ENCODE measurements at places on chromosomes 4 and X.

DNA sequence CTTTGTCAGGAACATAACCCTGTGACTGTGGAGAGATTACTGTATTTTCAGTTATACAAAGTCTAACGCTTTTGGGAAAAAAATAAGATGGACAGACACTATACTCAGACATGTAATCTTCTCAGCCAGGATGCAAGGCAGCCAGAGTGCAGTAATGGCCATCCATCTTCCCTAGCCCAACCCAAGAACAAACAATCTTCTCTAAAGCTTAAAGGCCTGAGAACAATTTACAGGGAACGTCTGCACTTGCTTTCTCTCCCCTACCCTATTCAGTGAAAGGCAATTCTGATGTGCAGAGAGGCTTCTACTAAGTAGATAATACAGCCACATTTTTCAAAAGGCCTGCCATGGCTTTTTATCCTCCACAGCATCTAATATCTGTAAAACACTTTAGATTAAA is 471.3 kb downstream of the FGF13 start:
- DNase-seq: no peak

DNA sequence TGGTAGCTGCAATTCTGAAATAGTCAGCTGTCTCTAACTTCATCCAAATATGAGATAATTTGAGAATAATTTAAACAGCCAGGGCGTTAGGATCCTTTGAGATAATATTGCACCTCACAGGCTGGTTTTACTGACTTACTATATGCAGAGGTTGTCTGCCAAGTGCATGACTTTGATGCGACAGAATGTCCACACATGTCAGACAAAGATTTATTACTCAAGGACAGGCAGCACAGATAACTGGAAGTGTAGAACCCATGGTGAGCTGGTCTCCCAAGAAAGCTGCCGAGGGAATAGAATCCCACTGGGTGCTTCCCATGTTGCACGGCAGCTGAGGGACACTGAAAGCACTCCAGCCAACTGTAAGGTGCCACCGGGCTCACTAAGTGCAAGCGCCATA is 166.2 kb upstream of the GALNTL6 start:
- DNase-seq: no peak

- DNase-seq: no peak
Measured at GRCh38 chr4:22719218-22719617, 26.5 kb downstream of the GBA3 start.

- no peak for DNase-seq
Measured at GRCh38 chr4:6200922-6201362, 593 bp upstream of the JAKMIP1 start.

- no peak for DNase-seq
Measured at GRCh38 chr4:19408490-19408889, 843.2 kb upstream of the SLIT2 start.

DNA sequence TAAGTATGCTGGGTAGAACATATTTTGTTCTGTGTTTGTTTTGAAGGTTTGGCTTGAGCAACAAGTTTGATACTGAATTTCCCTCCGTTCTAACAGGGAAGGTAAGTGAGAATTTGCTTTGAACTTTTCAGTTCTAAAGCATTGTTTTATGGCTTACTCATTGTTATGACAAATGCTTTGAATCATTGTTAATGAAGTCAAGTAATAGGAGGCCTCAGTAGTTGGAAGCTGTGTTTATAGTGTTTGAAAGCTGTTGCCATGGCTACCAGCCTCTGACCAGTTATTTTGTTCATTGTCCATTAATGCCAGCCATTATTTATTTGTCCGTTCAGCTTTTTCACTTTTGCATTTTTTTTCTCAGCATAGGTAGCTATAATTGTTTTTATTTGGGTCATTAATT is 14.4 kb downstream of the CHIC1 start:
- peak; percentile 53 for DNase-seq

DNA sequence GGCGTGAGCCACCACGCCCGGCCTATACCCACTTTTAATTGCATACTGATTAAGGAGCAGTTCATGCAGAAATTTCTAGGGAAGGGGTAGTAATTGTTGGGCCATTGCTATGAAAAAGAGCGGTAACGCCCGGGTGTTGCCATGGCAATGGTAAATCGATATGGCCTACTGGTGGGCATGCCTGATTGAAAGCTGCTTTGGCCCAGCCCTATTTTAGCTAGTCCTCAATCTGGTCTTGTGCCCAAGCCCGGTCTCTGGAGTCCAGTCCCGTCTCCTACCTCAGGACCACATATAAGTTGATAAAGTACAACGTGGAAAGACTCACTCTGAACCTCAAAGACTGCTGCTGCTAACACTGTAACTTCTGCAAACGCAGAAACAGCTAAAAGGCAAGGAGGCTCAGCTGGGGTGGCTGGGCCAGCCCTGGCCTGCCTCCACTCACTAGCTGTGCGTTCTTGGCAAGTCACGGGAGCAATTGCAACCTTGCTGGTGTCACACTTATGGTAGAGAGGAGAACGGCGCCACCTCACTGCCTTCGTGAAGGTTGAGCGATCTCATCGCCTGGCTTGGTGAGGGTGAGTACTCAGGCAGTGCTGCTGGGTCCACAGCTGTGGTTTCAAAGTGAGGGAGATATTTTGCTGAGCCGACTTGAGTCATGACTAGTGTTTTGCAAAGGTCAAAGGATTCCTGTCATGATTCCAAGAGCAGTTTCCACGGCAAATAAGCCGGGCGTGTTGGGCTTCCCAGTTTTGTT is 57.0 kb upstream of the GRPEL1 start:
- peak; percentile 87 for DNase-seq

GRCh38 chrX:19955306-19955705 is 35.6 kb downstream of the BCLAF3 start:
- no peak for DNase-seq

GRCh38 chr4:184694412-184694956 is 39.4 kb downstream of the CENPU start:
- DNase-seq: no peak

- DNase-seq: no peak
Measured at GRCh38 chr4:82123934-82124333, 249.9 kb downstream of the HNRNPD start.

- peak; percentile 35 for DNase-seq
Measured at GRCh38 chr4:185096032-185096653, 46.9 kb upstream of the SLC25A4 start.

DNA sequence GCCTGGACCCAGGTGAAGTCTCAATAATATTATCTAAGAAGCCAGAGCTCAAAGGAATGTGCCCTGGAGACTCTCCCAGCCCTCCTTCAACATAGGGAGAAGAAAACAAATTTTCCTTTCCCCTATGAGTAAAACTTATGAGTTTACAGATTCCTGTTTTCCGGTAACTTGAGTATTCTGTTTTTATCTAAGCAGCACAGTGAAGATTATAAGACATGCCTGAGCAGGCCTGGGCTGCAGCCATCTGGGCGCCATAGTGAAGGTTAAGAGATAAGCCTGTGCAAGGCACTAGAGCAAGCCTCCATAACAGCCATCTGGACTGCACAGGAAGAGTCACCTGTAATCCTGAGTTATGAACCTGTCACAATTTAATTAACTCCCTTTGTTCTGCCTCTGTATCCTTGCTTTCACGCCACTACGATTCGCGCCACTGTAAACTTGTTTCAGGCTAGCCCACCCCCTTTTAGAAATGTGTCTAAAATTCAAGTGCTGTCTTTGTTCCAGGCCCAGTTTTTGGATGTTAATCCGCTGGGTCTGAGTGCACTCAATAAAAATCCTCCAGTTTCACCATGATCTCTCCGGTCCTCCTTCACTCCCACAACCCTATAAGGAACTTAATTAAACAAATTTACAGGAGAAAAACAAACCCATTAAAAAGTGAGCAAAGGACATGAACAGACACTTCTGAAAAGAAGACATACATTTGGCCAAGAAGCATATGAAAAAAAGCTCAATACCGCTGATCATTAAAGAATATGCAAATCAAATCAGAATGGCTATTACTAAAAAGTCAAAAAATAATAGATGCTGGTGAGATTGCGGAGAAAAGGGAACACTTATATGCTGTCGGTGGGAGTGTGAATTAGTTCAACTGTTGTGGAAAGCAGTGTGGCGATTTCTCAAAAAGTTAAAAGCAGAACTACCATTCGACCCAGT is 189.5 kb downstream of the APBB2 start:
- DNase-seq: no peak

- DNase-seq: no peak
Measured at GRCh38 chrX:68942840-68943239, 114.0 kb downstream of the EFNB1 start.

DNA sequence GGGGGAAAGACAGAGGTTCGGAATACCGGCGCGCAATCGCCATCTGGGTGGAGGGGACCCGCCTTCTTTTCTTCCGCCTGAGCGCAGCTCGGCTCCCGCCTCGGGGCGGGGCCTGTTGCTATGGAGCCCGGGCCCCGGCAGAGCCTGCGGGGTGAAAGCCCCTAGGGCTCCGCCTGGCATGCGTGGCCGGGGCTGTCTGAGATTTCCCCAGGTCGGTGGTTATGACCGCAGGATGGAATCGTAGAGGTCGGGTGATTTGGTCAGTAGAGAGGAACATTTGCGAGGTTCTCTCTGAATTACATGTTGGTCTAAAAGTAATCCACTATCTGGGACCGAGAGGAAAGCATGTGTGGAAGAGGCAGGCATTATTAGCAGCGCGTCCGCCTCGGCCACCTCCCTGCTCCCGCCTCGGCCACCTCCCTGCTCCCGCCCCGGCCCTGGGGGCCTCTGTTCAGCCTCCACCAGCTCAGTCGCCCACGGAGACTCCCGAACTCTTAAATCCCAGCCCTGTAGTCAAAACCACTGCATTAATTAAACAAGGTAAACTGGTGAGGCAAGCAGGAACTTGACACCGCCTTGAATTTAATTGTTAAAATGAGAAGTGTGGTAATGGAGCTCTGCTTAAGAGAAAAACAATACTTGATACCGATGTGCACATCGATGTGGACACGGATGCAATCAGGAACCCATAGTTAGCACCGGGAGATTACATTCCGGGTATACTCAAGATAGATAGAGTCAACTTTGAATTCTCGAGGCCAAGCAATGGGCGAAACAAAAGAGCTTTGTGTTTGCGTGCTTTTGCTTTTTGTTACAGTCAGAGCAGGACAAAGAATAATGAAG is 45.2 kb downstream of the TRIM2 start:
- DNase-seq: peak; percentile 43

- no peak for DNase-seq
Measured at GRCh38 chr4:23923141-23923540, 33.3 kb upstream of the PPARGC1A start.

- no peak for DNase-seq
Measured at GRCh38 chr4:112386071-112386470, 88.9 kb downstream of the ALPK1 start.

DNA sequence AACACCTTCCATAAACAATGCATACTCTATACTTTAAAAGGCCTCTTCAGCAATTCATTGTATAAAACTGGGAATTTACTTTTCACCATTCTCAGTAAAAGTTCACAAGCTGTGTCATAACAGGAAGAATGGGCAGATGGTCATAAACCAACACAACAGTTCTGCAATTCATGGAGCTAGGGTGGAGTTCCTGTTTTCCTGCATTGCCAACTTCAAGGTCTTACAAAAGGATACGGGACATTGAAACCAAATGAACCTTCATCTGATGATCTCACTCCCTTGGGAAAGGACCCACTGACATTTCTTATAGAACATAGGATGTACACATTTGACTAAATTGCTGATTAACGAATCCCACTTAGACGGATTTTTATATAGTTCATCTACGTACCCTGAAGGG is 4.1 kb downstream of the KDR start:
- DNase-seq: no peak

DNA sequence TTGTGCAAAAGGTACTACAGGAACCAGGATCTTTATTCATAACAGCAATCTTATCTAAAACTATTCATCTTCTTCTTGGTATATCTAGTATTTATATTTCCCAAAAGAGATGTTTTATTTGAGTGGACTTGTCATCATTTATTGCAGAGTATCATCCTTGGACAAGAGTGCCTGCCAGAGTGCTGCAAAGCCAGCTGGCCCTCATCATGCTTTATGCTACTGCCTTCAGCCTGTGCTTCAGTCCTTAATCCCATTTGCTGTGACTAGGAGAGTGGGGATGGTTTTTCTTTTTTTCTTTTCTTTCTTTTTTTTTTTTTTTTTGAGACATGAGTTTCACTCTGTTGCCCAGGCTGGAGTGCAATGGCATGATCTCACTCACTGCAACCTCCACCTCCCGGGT is 33.5 kb upstream of the ELF2 start:
- no peak for DNase-seq

DNA sequence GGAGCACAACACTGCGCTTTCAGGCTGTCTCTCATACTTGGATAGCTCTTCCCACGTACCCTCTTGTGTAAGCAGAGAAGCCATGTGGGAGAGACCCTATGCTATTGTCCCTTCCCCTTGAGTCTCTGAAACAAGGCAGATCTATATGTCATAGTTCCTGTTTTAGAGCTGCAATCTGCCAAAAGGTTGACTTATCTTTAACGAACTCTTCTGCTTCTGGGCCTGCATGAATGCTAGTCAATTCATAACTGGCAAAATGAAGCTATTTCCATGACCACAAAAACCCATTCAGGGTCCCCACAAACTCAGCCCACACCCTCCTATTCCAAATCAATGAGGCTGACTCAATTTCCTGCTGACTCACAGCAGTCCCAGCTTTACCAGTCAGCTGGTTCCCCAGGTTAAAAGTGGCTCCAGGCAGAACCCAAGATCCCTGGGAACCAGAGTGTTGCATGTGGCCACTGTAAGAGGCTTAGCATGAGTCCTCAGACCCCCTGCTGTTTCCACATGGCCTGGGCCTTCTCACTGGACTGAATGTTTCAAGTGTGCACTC is 25.3 kb upstream of the SOD3 start:
- DNase-seq: no peak

GRCh38 chrX:1300449-1300848 is 31.8 kb downstream of the CSF2RA start:
- no peak for DNase-seq

DNA sequence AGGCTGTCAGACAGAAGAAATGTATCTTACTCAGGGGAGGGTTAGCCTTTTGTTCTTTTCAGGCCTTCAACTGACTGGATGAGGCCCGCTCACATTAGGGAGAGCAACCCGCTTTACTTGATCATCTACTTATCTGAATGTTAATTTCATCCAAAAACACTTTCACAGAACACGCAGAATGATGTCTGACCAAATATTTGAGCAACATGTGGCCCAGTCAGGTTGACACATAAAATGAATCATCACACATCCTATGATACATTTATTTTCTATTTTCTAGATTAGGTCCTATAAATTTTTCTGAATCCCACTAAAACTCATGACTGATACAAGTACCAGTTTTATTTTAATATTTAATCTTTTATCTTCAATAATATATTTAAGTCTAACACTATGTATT is 260.3 kb downstream of the IL15 start:
- DNase-seq: no peak

DNA sequence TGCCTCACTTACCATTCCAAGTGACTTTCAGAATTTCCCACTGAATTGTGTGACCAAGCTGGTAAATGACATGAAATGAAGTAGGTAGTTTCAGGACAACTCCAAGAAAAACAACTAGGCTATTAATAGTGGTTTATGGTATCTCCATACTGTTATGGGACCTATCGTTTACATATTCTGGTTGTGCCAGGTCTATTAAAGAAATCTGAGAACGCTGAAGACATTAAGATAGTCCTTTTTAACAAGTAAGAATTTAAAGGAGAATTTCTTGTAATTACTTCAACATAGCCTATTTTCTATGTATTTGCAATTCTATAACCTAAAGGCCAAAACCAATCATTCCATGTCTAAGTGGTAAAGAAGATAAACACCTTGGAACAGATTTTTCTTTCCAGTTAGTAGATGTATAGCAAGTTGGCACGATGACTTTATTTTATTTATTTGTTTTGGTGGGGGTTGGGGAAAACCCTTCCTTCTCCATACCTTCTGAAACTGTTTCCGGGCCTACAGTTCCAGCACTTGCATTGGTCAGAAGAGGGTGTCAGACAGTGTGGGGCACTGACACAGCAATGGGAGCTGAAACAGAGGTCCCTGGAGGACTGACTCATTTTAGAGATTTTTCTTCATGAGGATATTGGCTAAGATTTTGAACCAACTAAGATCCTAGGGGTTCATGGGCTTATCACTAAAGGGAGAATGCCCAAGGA is 7.6 kb upstream of the DCLK2 start:
- no peak for DNase-seq

Data from fibroblast of the conjunctiva (primary cell).